LHCN-M2 (cell line): ENCODE measurements at places on chromosomes 1 and 21.
A peak's percentile ranks its signal among the peaks of the same experiment; 100 is the strongest.

DNA sequence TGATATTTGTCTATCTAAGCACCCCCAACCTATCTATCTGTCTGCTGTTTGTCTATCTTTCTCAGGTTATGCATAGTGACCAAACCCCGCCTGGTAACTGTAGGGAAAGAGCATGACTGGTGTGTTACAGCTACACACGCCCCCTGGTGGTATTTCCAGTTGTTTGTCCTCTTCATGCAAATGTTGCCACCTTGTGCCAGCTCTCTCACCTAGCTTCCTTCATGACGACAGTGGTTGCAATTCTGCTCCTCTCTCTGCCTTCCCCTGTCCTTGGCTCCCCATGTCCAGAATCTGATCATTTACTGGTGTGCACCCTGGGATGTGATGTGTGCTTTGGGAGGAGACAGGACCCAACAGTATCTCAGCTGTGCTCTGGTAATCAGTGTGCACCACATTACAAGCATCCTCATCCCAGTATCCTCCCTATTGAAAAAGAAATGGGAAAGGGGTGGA is 8.1 kb upstream of the INKA2 start:
- DNase-seq, result peak; percentile 73

DNA sequence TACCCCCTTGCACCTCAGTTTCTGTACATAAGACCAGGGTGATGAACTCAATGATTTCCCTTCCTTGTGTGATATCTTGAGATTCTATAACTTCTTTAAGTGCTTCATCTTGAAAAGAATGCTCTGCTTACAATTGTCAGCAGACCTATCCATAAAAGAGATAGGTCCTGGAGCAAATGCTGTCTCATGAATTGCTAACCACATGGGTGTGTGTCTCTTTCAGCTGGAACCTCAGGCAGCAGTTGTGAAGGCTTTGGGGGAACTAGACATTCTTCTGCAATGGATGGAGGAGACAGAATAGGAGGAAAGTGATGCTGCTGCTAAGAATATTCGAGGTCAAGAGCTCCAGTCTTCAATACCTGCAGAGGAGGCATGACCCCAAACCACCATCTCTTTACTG is 2.8 kb downstream of the IL20 start:
- no peak for DNase-seq

DNA sequence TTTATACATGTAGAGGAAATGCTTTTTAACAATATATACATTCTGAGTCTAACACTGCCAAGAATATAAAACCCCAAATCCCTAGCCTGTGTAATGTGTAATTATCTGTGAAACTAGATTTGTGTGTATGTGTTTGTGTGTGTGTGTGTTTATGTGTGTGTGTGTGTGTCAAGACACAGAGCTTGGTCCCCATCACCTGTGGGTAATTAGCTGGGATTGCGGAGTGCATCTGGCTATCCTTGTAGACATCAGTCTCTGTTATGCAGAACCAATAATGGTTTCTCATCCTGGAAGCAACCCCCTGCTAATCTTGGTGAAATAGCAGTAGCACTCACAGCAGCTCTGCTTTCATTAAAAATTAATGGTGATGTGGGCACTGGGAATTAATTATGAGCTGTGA is 26.3 kb upstream of the ST6GALNAC3 start:
- no peak for DNase-seq

DNA sequence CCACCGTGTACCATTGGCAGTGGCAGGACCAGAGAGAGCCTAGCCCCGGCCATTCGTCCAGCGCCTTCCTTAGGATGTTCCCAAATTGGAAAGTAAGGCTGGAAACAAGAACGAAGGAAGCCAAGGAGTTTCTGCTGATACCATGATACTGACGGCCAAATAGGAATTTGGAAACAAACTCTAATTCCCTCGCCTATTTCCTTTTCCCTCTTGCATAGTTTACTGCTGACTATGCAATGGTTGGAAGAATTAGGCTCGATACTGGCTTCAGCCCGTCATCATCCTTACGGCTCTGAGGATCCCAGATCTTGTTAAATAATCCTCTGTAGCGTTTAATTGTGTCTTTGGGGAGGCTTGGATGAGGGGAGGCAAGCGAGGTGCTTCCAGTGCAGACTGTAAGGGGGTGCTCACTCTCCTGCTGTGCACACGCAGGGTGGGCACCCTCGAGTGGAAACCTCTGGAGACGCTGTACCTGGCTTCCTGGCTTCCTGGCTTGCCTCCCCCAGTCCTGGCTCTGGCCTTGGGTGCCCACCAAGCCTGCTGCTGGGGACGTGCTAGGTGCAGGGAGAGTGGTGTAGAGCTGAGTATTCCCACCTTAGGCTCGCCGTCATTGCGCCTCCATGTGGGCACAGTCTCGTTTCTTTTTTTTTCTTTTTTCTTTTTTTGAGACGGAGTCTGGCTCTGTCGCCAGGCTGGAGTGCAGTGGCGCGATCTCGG is 27.4 kb upstream of the CAMTA1 start:
- no peak for DNase-seq

DNA sequence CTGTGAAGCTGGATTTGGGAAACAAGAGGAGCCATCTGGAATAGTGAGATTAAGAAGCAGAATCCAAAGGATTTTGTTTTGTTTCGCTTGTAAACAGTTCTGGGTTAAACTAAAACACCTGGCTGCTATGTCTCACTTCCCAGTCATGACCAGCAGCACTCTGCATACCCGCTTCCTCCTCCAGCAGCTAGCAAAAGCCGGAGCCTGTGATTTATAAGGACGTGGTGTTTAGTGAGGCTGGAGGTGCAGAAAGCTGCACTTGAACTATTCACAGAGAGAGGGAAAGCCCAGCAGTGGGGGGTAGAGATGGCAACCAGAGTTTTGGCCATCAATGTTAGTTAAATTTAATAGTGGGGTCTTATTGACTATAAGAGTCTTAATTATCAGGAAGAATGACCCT is 240.2 kb downstream of the AJAP1 start:
- no peak for DNase-seq

GRCh38 chr1:200334661-200335256 is 75.1 kb downstream of the ZNF281 start:
- DNase-seq, result no peak

DNA sequence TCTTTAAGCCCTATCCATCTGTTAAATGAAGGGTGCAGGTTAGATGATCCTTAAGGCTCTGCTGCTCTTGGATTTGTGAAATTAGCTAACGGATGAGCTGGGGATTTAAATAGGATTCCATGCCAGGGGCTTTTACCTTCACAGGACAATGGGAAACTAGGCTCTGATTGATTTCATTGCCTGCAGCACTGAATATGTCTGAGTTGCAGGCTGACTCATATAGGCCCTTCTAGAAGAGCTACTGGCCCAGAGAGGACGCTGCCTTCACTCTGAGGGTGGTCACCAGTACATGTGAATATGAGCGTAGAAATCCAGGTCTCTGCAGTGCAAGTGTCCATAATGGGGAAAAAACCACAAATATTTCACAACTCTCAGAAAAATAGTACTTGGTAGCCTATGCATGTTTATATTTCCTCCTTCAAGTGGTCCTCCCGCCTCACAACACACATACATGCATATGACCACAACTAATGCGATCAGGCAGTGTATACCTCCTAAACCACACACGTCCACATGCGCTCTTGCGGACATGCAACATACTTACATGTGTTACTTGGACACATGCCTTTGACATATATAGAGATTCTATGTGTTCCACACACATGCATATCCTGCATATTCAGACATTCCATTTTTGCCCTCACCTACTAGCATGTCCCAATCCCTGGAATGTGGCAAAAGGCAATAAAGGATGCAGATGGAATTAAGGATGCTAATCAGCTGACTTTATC is 233.8 kb upstream of the JUN start:
- no peak for DNase-seq

GRCh38 chr1:245129319-245130240 is 25.2 kb upstream of the KIF26B start:
- DNase-seq, result no peak

GRCh38 chr1:177255411-177255810 is 84.7 kb downstream of the BRINP2 start:
- DNase-seq, result peak; percentile 81
